ENCODE measurements at places on chromosomes 11 and 22.
A peak's percentile ranks its signal among the peaks of the same experiment; 100 is the strongest.

- DNase-seq: no peak
Observed at GRCh38 chr22:42901790-42902508, 44.9 kb upstream of the ARFGAP3 start.

GRCh38 chr11:48104568-48104924, 112.1 kb upstream of the OR4B1 start:
- DNase-seq: no peak

GRCh38 chr11:99803501-99803900, 782.8 kb downstream of the CNTN5 start:
- no peak for DNase-seq

GRCh38 chr22:47189056-47189916, 426.8 kb downstream of the TBC1D22A start:
- DNase-seq: no peak

GRCh38 chr11:112404112-112404511, 143.5 kb upstream of the PLET1 start:
- DNase-seq: no peak

- DNase-seq: no peak
Observed at GRCh38 chr11:15607361-15608036, 492.8 kb downstream of the INSC start.

DNA sequence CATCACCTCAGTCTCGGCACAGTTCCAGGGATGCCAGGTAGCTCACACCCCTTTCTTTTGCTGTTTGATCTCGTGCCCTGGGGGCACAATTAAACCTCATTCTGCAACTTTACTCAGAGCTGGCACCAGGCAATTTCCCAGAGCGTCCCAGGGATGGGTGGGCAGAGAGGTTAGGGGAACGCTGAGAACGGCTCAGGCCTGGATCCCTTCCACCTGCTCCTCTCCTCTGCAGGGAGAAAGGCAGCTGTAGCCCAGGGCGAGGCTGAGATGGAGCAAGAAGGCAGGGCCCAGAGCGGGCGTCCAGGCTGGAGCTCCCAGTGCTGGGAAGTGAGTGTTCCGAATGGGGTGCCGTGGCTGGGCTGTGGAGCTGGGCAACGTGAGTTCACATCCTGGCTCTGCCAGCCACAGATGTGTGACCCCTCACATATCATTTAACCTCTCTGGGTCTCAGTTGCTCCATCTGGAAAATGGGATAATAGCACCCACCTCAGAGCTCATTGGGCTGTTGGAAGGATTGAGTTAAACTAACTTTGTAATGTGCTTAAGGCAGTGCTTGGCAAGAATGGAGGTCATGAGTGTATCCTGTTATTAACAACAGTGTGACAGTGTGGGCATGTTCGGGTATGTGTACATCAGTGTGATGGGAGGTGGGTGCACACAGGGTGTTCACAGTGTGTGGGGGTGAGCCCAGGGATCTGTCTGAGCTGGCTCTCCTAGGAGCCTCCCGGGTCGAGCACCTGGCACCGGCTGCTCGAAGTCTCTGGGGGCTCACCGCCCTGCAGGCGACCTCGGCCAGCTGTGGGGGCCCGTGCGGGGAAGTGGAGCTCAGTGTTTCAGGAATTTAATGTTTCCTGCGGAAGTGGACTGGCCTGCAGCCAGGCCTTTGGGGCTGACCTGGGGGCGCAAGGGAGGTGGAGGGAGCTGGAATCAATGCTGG, 15.5 kb downstream of the OTUB1 start:
- no peak for DNase-seq

DNA sequence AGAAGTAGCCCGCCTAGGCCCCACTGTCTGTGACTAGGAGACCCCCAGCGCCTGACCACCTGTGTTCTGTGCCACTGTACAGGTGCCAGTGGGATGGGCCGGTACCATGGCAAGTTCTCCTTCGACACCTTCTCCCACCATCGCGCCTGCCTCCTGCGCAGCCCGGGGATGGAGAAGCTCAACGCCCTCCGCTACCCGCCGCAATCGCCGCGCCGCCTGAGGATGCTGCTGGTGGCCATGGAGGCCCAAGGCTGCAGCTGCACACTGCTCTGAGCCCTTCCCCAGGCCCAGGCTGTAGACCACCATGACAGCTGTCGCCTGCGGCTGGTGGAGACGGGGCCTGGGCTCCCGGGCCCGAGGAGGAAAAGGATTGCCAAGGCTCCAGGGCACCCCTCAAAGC, 2.8 kb upstream of the NDUFS8 start:
- DNase-seq: no peak

GRCh38 chr22:46537946-46538813, 760 bp upstream of the CELSR1 start:
- no peak for DNase-seq

DNA sequence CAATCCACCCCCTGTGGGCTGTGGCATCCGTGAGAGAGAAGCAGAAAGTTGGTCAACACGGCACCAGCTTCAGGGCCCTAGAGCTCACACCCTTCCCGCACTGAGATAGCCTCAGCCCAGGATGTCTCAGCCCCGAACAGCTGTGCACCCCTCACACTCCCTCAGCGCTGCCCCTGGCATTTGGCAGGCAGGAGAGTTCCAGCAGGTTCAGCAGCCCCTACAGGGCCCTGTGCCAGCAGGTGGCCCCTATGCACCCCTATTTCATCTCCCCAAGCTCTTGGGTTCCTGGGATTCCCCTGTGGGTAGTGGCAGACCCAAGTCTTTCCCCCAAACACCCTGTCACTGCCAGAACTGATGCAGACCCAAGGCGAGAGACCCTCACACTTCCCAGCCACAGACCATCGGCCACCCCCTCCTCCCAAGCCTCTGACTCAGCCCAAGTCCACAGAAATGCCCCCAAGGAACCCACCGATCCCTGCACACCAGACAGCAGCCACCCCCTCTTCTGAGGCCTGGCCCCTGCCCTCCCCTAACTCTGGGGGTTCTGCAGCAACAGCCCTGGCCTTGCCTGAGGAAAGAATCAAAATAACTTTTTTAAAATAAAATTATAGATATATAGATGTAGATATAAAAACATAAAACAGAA, 183.6 kb downstream of the IGLL1 start:
- DNase-seq: no peak

GRCh38 chr11:113419454-113420003, 31.9 kb downstream of the ANKK1 start:
- DNase-seq: no peak

DNA sequence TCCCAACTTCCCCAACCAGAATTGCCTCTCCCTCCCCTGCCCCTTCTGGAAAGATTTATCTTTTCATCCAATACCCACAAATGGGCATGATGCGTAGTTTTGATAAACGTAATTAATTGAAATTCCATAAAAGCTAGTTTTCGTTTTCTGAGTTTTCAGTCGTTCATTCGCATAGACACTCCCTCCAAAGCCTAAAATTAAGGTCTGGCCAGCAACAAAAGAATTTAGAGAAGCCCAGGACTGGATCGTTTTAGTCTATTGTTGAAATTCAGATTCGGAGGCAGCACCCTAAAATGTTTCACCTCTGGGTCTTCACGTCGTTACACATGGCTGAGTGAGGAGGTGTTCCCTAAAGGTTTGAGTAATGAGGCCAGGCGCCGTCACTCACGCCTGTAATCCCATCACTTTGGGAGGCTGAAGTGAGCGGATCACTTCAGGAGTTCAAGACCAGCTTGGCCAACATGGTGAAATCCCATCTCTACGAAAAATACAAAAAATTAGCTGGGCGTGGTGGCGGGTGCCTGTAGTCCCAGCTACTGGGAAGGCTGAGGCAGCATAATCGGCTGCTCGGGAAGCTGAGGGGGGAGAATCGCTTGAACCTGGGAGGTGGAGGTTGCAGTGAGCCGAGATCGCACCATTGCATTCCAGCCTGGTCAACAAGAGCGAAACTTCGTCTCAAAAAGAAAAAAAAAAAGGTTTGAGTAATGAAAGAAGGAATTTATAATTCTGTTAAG, 589 bp upstream of the NDUFC2 start:
- no peak for DNase-seq

DNA sequence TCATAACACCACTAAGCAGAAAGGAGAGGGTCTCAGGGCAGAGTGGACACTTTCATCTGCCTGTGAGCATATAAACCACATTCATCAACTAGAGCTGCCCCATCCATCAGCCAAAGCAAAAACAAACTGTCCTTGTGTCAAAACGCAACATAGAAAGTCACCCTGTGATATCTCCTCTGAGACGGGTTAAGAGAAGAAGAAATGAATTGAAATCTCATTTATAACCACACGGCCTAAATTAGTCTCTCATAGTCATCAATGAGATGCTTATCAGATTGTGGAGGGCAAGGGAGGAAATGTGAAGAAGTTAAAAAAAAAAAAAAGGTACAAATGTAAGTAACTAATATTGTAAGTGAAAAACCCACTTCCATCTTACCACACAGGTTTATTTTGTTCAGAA, 75.7 kb downstream of the SIK3 start:
- no peak for DNase-seq

GRCh38 chr22:35649636-35650250, 1.5 kb downstream of the APOL6 start:
- no peak for DNase-seq

- no peak for DNase-seq
Observed at GRCh38 chr11:116065986-116066385, 561.8 kb upstream of the CADM1 start.

DNA sequence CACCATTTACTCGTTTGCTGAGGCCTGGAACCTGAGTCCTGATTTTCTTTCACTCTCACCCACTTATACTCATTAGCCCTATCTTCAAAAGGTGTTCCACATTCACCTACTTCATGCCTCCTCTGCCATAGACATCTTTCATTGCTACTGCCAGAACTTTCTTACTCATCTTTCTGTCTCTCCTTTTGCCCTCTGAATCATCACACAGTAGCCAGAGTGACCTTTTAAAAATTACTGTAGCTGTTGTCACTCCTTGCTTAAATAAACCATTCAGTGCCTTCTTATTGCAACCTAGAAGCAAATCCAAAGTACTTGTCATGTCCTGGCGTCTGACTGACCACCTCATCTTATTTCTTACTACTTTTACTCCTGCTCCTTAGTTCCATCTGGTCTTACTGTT, 38.2 kb downstream of the ATXN10 start:
- no peak for DNase-seq

DNA sequence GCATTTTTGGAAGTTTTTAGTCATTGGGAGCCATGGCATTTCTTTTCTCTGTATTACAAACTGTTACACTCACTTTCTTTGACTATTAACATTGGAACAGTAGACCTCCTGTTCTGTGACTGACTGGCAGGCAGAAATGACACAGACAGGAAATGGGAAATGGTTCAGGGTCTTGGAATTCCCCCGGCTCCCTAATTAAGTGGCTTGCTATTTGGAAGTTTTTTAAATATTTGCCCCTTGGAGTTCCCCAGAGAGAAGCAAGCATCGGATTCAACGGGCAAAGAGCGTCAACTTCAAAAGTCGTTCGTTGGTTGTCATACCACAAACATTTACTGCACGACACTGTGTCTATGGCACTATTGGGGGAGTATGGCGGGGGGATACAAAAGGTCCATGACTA, 1.1 kb upstream of the BIRC2 start:
- DNase-seq: peak; percentile 5
